Right ventricle myocardium inferior (tissue), 1 donor: ENCODE measurements at places on chromosomes 1 and 21. TPM values are rescaled to one million over a fixed set of nuclear protein-coding genes. Genes with fewer than 3 reads are reported as not detected.

- DNase-seq, result no peak
Observed at GRCh38 chr1:26307363-26307781, 936 bp upstream of the UBXN11 start.

- no peak for DNase-seq
Observed at GRCh38 chr1:180590889-180591288, 32.1 kb downstream of the OVAAL start.

DNA sequence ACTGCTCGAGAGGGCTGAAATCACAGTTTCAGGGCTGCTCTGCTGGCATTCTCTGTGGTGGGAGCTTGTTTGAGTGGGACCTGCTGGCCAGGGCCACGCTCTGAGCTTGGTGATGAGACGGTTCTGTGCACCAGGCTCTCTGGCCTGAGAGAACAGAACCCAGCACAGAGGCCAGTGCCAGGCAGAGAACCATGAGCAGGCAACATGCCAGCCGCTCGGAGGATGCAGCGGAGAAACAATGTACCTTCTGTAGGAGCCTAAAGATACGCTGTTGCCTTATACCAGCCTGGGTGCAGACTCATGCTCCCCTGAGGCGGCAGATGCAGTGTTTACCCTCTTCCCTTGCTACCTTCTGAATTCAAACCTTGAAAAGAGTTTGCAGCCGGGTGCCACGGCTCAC is 10.0 kb downstream of the C2CD2 start:
- DNase-seq, result no peak

DNA sequence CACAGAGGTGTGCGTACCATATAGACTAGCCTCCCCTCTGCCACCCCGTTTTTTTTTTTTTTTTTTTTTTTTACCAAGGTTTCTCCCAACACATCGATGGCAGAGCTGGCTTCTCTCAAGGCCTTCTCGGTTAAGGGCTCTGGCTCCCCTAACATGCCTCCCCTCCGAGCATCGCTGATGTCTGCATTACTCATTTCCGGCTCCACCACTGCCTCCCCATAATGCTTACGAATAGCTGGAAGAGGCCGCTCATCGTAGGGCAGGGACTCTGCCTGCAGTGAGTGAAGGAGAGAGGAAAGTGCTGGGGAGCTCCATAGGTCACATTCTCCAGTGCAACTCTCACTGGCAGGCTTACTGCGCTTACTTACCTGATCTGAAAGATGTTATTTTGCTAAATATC is 20.6 kb downstream of the CEP104 start:
- no peak for DNase-seq

GRCh38 chr1:207807326-207807689 is 55.5 kb downstream of the CD46 start:
- DNase-seq, result no peak

GRCh38 chr1:231643071-231643934 is 16.7 kb downstream of the DISC1 start:
- no peak for DNase-seq

Gene SERINC2
- total RNA-seq, result 1.7 TPM

Gene LCE1F
- total RNA-seq, result not detected

DNA sequence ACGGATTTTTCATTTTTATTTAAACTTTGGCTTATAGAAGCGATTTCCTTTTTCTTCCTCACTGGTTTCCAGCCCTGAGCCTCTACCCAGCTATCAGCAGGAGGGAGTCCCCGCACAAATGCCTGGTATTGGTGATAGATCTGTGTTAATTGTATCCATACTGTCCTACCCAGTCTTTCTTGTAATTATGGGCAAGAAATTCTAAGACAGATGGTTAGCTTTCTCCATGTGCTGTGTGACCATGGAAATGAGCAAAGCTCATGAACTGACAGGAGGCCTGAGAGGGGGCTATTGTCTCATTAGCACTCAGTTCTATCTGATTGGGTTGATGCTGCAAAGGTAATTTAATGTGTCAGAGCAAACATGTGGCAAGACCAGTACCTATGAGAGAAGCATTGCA is 108.1 kb upstream of the IVNS1ABP start:
- DNase-seq, result no peak

GRCh38 chr1:62352387-62352786 is 33.2 kb upstream of the KANK4 start:
- DNase-seq, result no peak

Gene CHIA
- not detected for total RNA-seq

DNA sequence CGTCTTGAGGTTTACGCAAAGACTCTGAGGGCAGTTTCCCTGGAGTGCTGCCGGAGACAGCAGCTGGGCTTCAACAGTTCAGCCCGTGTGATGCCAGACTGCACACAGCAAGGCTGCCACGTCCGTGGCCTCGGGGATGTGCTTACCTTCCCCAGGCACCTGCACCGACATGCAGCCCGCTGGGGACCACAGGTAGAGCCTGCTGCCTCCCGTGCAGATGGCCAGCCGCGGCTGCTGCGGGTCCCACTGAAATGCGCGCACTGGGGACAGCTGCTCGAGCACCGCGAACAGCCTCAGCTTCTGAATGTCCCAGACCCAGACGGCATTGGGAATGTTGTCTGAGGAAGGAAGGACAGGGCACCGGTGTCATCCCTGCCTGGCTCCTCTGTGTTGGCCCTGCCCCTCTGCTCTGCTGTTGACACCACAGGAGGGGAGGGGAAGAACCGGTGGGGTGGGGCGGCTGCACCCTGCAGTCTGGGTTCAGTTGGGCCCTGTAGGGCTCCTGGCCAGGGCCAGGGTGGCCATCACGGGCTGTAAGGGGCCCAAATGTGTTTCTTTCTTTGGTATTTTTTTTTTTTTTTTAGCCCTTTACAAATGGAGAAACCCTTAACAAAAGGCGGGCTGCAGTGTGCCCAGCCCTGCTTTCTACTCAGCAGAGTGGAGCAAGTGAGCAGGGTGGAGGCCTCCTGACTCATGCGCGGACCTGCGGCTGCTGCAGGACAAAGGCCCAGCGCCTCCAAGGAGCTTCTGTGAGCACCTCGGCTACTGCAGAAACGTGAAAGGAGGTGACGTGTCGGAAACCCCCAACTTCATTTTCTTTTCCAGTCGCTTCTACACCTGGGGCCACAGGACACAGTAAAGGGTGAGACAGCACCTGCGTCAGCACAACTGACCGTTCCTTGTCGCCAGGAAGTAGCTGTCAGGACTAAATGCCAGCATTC is 6.8 kb downstream of the TPRG1L start:
- DNase-seq, result no peak

- DNase-seq, result no peak
Observed at GRCh38 chr21:29434081-29434480, 135.4 kb downstream of the BACH1 start.

DNA sequence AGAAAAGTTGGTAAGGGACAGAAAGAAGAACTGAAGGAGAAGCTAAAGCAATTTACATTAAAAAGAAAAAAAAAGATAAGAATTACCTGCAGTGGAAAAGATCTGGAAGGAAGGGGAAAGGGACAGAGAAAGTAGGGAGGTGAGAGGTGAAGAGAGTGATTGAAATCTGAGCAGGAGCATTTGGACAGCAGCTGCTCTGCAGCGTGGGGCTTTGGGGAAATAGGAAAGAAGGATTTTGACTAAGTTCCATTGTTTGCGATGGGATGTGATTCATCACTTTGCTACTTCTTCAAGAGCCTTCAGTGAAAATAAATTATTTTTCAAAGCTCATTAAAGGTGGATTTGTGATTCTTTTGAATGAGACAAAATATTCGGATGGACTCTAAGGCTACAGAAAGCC is 26.1 kb upstream of the NMNAT2 start:
- DNase-seq, result no peak

Gene SVBP
- 15.3 TPM for total RNA-seq

- no peak for DNase-seq
Observed at GRCh38 chr1:184031409-184032107, 6.0 kb downstream of the COLGALT2 start.

DNA sequence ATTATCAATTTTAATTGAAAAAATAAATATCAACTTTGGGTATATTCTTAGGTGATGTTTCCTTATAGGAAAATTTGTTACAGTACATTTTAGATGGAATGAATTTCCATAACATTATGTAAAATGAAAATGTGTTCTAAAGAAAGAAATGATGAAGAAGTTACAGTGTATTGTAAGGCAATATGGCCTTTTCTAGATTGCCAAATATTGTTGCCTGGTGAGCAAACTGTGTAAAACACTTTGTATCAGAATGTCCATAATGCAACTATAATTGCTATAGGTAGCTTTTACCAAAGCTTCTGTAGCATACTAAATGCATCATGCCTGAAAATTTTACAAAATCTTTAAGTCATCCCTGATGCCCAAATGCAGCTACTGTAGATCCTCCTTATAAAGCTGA is 285.0 kb downstream of the LRRC7 start:
- no peak for DNase-seq

Gene RPTN
- total RNA-seq, result not detected

DNA sequence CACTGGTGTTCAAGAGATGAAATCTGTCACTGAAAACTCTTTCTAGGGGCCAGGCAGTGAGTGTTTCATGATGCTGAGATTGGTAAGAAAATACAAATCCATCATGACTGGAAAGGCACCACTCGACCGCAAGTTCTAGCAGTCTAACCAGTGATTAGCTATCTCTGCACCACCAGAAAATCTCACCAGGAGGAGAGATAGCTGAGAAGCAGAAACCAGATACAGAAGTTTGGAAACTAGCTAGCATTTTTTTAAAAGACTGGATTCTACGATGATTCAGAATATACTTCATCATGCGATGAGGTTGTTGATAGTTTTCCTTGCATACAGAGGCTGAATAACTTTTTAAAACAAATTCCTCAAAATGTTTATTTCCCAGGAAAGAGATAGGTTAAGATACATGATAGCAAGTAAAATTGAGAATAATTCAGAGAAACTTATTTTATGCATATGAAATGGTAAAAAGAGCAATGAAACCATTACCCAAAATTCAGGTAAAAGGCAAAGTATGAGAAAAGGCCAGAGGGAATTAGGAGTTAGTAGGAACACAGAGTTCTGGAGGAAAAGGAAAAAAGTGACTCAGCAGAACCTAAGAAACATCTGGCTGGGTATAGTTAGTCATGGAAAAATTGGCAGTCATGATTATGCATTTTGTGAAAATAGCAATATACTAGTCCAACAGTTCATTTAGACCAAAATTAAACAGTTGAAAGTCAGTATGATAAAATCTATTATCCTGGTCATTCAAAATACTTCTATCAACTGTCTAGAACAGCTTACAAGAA is 3.3 kb upstream of the F3 start:
- DNase-seq, result no peak

Gene BGLAP
- total RNA-seq, result 0.32 TPM

GRCh38 chr1:25477448-25478034 is 46.8 kb downstream of the MACO1 start:
- DNase-seq, result no peak

DNA sequence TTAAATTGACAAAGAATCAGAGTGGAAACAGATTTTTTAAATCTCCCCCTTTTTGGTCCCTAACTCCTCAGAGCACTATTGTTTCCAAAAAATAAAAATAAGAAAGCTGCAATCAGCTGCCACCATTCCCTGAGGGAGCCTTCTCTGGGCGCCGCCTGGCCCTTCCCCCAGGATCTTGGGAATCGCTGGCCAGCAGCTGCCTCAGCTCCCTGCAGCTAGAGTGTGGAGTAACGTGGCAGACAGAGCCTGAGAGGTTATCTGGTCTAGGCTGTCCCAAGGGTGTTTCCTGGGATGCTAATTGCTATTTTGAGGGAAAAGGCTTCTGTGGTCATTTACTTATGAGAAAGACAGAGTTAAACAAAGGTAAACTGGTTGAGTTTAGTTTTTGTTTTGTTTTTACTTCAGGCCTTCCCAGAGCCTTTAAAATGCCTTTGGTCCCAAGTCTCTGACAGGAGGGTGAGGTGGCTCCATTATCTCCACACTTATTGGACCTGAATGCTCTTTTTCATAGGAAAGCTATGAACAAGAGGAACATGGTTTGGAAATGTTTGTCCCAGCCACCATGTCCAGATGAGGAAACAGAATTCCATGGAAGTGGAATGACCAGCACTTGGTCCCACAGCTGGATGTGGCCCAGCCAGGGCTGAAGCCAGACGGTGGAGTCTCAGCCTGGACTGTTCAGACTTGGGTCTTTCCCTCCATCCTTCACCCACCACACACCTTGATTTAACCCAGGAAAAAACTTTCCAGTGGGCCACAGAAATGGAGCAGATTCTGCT is 14.1 kb upstream of the KIAA1614 start:
- no peak for DNase-seq

Gene IGSF5
- total RNA-seq, result 3.2 TPM

GRCh38 chr1:100034470-100034869 is 64.7 kb downstream of the SLC35A3 start:
- no peak for DNase-seq

DNA sequence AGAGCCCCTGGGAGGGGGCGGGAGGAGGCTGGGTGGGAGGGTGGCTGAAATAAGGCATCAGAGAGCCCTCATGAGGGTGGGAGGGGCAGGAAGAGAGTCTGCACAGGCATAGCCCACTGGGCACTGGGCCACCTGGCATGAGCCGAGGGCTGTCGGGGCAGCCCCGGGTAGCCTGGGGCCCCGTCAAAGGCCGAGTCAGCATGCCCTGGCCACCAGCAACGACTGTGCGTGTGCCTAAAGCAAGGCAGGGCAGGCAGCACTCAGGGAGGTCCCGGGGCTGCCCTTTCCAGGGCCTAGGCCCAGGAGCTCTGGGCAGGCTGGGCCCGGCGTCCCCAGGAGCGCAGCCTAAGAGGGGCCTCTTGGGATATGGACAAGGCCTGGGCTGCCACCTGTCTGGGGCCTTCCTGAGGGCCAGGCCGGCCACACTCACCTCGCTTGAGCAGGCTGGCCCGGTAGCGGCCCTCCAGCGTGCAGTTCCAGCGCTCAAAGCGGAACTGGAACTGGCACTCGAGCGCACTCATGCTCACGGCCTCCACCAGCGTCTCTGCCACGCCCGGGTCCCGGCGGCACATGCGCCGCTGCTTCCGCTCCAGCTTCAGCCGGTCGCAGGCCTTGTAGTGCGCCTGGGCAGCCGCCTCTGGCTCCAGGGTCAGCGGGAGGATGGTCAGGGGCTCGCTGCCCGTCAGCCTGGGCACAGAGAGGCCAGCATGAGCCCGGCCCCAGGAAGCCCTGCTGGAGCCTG is 22.7 kb downstream of the WNT9A start:
- peak; percentile 68 for DNase-seq

Gene MAN1C1
- total RNA-seq, result 19.5 TPM

DNA sequence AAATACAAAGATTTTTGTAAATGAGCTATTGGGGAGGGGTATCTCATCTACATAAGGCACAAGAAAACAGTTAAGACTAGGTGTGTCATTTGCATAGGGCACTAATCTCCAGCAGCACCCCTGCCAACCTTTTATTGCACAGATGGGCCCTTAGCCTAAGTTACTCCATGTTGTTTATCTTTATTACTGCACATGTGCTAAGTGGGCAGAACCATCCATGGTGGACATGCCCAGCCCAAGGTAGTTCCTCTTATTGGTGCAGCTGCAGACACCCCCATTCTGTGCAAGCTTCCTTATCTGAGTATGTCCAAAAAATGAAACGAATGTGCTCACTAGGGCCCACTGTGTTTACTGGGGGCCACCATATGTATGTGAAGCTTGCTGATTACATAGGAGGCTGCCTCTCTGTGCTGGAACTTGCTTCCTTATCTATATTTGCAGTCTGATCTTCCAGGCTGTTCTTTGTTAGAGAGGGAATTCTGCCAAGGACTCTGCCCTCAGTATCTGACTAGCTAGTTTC is 77.3 kb upstream of the NEK7 start:
- no peak for DNase-seq

GRCh38 chr1:101964708-101965107 is 32.0 kb downstream of the OLFM3 start:
- DNase-seq, result no peak
